ENCODE measurements at places on chromosomes 6 and 20.

GRCh38 chr20:54642864-54643667 lies 167.7 kb downstream of the DOK5 start:
- DNase-seq, result no peak

DNA sequence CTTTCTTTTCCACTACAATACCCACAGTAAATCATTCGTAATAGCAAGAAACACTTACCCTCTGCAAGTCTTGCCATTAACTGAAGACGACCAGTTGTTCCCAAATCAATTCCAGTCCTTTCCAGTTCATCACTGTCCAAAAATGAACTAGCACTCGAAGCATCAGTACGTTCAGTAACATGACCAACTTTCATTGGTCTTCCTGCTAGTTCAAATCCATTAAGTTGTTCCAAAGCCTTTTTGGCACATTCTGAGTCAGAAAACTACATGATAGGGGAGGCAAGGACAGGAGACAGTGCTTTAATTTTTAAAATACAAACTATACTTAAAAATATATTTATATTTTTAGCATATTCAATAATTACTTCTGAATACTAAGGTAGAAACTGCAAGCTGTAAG lies 14.9 kb downstream of the ROMO1 start:
- DNase-seq, result no peak

DNA sequence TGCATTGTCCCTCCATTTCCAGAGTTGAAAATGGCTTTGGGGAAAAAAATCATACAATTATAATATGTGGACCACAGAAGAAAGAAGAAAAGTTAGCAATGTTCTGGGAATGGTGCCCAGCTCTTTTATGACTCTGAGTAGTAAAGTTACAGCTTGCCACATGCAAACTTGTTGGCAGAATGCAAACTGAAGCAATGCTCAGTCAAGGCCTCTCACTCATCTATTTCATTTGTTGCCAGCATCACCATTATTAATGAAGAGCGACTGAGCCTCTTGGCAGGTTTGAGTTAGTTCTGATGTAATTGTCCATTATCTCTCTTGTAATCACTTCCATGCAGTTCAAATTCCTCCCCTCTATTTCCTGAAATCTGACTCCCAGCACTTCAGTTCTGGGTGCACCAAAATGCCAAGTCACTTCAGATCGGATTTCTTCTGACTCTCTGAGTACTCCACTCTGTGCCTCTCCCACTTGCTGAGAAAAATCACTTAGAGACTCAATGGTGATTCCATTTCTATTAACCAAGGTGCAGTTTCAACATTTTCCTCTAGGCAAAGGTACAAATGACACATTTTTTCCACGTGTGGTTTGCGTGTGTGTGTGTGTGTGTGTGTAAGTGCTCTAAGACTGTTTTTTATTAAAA lies 154.4 kb upstream of the STMND1 start:
- no peak for DNase-seq

DNA sequence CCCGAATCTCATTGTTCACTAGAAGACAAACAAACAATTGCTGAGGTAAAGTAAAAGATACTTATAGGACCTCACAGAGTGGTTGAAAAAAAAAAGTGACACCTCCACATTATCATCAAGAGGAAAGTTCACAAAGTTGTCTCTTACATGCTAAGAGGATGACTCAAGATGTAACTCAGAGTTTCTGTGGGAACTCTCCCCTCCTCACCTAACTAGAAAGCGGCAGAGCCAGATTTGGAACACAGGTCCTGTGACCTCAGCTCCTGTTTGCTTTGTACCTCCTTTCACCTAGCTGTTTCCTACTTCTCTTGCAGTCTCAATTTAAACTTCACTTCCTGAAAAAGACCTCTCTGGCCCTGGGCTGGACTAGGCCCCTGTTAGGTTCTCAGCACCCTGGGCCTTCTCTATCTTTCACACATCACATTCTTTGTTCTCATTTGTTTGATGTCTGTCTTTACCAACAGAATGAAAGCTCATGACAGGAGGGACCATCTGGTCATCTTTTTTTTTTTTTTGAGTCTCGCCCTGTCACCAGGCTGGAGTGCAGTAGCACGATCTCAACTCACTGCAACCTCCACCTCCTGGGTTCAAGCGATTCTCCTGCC lies 60.8 kb downstream of the CD24 start:
- no peak for DNase-seq

- DNase-seq, result no peak
These were observed 2.8 kb upstream of the MC3R start for GRCh38 chr20:56245761-56246160.

DNA sequence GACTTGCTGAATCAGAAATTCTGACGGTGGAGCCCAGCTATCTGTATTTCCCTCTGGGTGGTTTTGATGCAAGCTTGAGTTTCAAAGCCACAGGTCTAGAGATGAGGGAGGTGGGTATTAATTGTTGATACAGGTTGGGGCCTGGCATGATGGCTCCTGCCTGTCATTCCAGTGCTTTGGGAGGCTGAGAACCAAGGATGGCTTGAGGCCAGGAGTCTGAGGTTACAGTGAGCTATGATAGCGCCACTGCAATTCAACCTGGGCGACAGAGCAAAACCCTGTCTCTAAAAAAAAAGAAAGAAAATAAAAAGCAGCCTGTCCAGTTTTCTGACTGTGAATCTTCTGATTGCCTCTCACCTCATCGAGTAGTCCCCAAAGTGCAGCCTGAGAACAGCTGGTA lies 184.8 kb upstream of the SASH1 start:
- DNase-seq, result no peak

All from stimulated activated naive CD4-positive, alpha-beta T cell (primary cell).